ENCODE measurements at places on chromosomes 1 and 21.

- DNase-seq: peak; percentile 76
These were observed 683 bp downstream of the LRRC8B start for GRCh38 chr1:89525169-89525855.

GRCh38 chr21:29145354-29145782, 14.9 kb downstream of the MAP3K7CL start:
- no peak for DNase-seq

DNA sequence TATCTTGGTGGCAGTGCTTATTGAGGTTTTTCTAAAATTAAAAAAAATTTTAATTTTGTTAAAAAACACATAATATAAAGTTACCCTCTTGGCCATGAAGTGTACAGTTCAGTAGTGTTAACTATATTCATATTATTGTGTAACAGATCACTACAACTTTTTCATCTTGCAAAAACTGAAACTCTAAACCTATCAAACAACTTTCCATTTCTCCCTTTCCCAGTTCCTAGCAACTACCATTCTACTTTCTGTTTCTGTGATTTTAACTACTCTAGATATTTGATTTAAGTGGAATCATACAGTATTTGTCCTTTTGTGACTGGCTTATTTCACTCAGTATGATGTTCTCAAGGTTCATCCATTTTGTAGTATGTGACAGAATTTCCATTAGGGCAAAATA, 55.5 kb downstream of the SLAMF6 start:
- DNase-seq: no peak

- DNase-seq: no peak
These were observed 351.2 kb downstream of the MATN1 start for GRCh38 chr1:30371888-30372791.

DNA sequence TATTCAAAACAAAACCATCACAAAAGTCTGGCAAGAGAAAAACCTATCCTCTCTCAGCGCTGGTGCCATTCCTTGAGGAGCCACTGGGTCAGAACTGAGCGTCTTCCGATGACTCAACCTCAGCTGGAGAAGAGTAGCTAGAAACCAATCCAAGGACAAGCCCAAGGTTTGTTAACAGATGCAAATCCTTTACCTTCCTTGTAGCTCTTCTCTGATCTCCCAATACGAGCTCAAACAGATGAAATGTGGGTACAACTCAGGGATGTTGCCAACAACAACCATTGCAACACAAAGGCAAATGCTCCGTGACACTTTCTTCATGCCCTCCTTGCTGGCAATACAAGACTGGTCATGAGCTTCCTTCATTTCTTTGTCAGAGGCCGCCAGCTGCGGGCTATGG, 337.1 kb downstream of the SIPA1L2 start:
- DNase-seq: no peak

Data from OCI-M1 (cell line).